ENCODE measurements at places on chromosomes 12 and 14.

- DNase-seq, result no peak
These were observed 32.0 kb downstream of the TSHR start for GRCh38 chr14:80987235-80988032.

- DNase-seq, result no peak
These were observed 216.5 kb downstream of the PHLDA1 start for GRCh38 chr12:75814851-75815754.

DNA sequence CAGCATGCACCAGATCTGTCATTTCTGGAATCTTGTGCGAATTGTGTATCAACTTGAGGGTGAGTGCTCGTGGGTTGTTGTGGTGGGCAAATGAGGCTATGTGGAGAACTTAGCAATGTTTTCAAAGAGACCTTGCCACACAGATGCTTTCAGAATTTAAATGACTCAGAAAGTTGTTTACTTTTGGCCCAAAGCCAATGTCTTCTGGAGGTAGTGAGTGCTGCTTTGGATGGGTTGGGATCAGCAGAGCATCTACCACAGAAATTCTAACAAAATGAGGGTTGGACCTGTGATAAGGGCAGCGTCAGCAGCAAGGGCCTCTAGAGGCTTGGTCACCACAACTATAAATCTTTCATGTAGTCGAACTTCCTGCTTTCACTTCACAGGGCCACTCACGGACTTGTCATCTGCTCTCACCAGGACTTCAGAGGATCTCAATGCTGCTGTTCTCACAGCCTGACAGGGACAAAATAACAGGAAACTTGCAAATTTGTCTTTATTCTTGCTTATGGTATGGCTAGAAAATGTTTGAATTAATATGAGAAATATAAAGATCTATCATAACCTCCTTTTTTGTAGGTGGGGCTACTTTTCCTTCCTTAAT lies 111.4 kb downstream of the DACT1 start:
- DNase-seq, result no peak

GRCh38 chr14:52833891-52834290 lies 42.5 kb upstream of the GNPNAT1 start:
- DNase-seq, result no peak

GRCh38 chr14:69387311-69387710 lies 10.8 kb downstream of the ERH start:
- DNase-seq, result no peak

DNA sequence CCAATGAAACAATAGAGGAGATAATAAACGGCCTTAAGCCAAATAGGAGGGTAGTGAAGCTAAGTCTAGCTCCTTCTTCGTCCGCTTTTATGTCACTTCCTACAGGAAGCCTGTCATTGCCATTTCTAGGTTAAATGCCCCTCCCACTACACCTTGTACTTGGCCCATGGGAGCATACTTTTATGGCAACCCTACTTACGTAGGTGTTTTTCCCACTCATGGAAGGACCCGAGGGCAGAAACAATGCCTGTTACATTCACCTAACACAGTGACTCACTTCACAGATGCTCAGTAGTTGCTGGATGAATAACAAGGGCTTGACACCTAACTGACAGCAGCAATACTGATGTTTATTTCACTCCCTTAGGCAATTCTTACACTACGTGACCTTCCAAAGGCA lies 44.5 kb downstream of the ALKBH1 start:
- no peak for DNase-seq

GRCh38 chr12:44677724-44678123 lies 198.4 kb downstream of the NELL2 start:
- DNase-seq, result no peak

- DNase-seq, result peak; percentile 14
These were observed 5.9 kb downstream of the KRT86 start for GRCh38 chr12:52280319-52280795.

- DNase-seq, result no peak
These were observed 11.5 kb downstream of the PSMB5 start for GRCh38 chr14:23023022-23023794.

DNA sequence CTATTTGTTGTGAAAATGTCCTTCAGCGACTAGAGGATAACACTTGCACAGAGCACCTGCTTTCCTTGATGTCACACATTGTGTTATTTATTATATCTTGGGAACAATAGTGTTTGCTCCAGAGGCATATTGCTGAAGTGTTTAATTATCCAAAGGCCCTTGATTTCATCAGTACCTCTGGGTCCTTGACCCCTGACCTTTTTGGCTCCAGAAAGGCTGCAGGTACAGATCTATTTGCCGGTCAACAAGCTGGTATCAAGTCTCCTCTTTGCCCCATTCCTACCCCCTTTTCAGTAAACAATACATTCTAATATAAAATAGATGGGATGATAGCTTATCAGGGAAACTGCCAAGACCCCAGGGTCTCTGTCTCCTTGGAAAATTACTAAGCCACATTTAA lies 206.8 kb downstream of the DACT1 start:
- DNase-seq, result peak; percentile 32

- no peak for DNase-seq
These were observed at the start of gene CD4 for GRCh38 chr12:6788972-6789924. Gene CD4 (plus strand): TSS chr12:6789528. CDS start chr12:6800139, 10,611 bp downstream.

GRCh38 chr12:17076811-17077210 lies 470.8 kb upstream of the LMO3 start:
- no peak for DNase-seq

GRCh38 chr12:15892645-15893259 lies 10.6 kb downstream of the STRAP start:
- DNase-seq, result no peak

- DNase-seq, result no peak
These were observed 19.8 kb downstream of the ACAD10 start for GRCh38 chr12:111705672-111706071.

DNA sequence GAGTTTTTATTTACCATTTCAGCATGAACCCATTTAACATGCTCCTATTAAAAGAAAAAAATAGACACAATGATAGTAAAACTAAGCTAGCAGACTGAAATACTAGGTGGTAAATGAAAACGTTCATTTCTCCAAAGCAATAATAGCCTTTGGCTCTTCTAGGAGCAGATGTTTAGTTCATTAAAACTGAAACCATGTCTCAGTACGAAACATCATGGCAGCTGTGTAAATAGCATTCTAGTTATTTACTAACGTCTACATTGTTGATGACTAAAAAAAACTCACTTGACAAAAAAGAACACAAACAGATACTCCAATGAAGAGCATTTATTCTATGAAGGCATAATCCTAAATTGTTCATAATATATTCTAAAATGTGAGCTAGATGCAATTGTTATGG lies 17.9 kb downstream of the RECQL start:
- peak; percentile 70 for DNase-seq

- DNase-seq, result no peak
These were observed 3.6 kb upstream of the DNAJC22 start for GRCh38 chr12:49342914-49343731.

- DNase-seq, result no peak
These were observed at the start of gene TGM1 for GRCh38 chr14:24262821-24263733. Gene TGM1 (minus strand): TSS chr14:24263177. CDS start chr14:24262352, 825 bp downstream.

- no peak for DNase-seq
These were observed 41.9 kb upstream of the PLEKHG6 start for GRCh38 chr12:6268484-6269157.

DNA sequence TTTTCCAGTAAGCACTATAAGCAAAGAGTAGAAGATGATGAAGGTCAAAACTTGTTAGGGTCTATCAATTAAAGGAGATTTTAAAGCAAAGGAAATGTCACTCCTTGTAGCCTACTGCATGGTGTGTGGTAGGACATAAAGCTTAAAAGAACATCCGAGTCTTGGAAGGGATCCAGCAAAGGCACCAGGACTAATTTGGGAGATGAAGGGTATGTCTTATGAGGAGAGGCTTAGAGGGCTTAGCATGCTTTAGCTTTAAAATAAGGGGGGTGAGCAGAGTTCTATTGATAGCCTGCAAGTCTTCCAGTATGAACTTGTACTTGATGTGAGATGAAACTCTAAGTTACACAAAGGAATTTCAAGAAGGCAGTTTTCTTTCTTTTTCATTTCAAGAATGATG lies 11.8 kb upstream of the MYBPC1 start:
- no peak for DNase-seq

GRCh38 chr14:96055065-96055752 lies 16.0 kb downstream of the C14orf132 start:
- no peak for DNase-seq

DNA sequence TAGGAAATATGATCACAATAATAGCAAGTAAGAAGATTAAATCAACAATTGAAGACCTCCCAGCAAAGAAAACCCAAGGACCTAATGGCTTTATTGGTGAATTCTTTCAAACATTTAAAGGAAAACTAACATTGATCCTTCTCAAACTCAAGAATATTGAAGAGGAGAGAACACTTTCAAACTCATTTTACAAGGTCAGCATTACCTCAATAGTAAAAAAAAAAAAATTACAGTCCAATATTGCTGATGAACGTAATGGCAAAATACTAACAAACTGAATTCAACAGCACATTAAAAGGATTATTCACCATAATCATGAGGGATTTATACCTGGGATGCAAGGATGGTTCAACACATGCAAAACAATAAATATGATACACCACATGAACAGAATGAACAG lies 33.7 kb upstream of the LGR5 start:
- DNase-seq, result no peak

DNA sequence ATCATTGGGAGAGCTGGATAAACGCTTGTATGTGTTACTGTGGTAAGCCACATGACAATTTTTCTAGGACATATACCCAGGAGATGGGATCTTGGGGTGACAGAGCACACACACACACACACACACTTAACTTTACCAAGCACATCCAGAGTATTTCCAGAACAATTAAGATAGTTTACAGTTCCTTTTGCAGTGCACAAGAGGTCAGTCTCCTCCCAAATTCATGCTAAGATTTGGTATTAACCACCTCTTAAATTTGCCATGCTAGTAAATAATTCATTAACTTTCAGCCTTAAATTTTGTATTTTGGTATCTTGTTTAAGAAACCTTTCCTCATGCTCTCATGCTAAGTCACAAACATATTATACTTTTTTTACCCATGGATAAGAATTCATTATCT lies 33.9 kb upstream of the LIMA1 start:
- no peak for DNase-seq

- DNase-seq, result no peak
These were observed 3.4 kb upstream of the TEX22 start for GRCh38 chr14:105394714-105395537.

GRCh38 chr12:1592444-1593173 lies 1.8 kb downstream of the FBXL14 start:
- DNase-seq, result no peak

GRCh38 chr12:93790472-93791152 lies 113.4 kb downstream of the CRADD start:
- no peak for DNase-seq

DNA sequence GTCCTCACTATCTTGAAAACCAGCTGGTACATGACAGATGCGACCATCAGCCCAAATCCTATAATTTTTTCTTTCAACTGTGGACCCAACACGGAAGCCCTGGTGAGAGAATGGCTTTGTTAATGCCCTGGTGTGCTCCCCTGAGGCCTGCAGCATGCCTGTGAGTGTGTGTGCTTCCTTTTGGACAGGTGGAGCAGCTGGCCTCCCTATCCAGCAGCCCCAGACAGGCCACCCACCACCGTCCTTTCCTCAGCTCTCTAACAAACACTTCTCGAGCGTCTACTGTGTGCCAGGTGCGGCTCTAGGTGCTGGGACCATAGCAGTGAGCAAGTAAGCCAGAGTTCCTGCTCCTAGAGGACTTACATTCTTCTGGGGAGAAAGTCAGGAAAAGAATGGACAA lies 78.9 kb upstream of the GZMB start:
- no peak for DNase-seq

- DNase-seq, result no peak
These were observed 172.7 kb upstream of the OR4E1 start for GRCh38 chr14:21846227-21846885.

DNA sequence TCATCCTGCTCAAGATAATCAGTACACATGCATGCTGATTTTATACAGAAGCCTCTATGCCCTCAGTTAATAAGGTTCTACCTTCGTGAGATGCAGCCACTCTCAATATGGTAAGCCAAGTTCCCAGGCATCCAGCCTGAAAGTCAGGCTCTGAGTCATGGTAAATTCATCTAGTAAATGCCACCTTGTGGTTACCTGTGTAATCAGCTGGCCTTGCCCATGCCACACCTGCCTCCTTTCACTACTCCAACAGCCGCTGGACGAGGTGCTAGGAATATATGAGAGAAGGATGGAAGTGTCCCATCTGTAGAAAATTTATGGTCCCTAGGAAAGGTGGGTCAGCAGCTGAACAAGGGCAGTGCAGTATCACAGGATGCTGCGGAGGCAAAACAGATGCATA lies 207.3 kb downstream of the SSPN start:
- DNase-seq, result no peak

GRCh38 chr14:103742499-103743255 lies 27.1 kb downstream of the ZFYVE21 start:
- DNase-seq, result no peak

DNA sequence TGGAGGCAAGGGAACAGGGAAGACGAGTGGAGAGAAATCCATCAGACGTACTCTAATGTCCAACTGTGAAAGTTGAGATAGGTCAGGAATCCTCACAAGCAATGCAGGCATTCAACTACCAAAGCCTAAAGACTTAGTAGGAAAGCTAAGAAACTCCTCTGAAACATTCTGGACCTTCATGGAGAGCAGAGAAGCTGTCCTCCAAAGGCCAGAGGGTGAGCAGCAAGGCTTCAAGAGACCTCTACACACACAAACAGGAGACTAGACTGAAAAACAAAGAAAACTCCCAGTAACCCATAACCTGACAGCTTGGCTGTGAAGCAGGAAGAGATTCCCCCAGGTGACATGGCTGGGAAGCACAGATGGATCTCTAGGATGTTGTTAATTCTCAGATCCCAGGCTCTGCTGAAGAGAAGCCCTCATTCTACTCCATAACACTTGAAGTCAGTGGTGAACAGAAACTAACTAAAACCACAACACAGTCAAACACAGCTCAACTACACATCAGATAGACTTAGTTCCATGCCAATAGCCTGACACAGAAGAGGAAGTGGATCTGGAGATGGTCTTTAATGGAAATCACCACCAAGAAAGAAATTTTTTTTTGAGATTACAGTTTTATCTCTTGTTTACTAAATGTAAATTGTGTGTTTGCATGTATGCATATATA lies 23.2 kb upstream of the LYZ start:
- DNase-seq, result no peak

Data from NCI-H2029 treated with DMSO at 0.1 percent for 48 hours (cell line).